ENCODE measurements at places on chromosomes 5 and 9.
A peak's percentile ranks its signal among the peaks of the same experiment; 100 is the strongest.

- DNase-seq = no peak
These were observed 204.4 kb upstream of the IER5L start for GRCh38 chr9:129382281-129383018.

- DNase-seq = peak; percentile 57
These were observed 75.4 kb downstream of the NREP start for GRCh38 chr5:111681414-111682120.

GRCh38 chr9:137477778-137478612 is 18.9 kb upstream of the NSMF start:
- DNase-seq = no peak

DNA sequence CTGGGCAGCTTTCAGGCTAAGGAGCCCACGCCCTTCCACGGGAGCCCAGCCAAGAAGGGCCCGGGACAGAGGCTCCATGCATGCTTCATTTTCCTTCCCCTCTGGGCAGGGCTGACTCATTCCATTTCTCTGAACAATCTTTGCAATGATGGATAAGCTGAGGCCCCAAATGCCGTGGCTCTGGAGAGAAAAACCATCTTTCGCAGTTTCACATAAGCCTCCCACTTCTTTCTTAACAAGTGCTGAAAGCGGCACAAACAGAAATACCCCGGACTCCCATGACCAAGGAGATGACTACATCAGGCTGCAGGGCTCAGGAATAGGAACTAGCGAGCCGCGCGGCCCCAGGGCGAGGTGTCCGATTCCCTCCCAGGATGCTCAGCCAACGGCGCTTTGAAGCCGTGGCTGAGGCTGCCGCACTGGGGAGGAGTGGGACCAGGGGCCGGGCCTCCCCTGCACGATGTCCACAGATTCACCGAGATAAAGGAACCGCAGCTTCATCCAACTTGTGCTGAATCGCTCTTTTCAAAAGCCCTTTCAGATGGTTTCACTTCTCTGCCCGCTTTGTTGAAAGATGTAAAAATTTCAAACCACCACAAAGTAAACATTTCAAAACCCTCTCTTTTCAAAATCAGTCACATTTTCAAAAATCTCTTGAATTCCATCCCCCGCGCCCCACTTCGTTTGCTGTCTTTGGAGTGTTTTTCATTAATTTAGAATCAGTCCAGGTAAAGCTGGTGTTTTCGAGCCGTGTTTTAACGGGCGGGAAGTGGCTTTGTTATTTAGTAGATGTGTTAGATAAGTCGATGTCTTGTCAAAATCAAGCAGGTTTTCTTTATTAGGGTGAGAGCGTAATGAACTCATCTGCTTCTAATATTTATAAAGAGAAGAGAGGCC is 96.5 kb upstream of the LMX1B start:
- DNase-seq = peak; percentile 94

- peak; percentile 90 for DNase-seq
These were observed at the start of gene REEP5 for GRCh38 chr5:112921833-112922817. REEP5 (minus strand) TSS chr5:112922227; CDS start chr5:112922190, 37 bp downstream.

DNA sequence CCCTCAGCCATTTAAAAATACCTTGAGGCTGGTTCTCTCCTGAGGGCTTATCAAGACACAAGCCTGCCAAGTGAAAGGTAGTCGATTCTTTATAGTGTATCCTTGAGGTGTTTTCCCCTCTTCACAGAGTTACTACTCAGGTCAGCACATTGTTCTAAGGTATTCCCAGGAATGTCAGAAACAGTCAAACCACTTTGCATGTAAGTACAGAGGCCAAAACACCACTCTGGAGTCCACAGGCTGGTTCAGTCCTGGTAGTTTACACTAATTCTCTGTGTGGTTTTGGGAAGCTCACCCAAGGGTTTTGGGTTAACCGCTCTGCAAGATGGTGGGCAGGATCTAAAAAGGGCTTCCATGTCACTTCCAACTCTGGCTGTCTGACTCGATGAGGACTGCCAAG is 162.3 kb upstream of the PPP2R2B start:
- no peak for DNase-seq

DNA sequence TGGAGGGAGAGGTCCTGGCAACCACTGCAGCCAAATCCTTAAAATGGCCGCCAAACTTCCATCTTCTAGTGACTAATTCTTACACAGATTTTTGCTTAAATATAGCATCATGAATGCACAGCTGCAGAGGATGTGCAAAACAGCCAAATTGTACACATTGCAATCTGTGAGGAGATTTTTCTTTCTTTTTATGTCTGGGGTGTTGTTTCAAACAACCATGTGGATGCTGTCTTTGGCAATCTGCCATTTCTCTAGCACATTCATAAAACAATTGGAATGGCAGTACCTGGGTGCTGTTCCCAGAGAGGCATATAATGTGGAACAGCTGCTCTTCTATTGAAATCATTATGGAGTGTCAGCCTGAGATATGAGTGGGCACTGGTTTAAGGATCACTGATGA is 1082.9 kb upstream of the SEMA6A start:
- no peak for DNase-seq

DNA sequence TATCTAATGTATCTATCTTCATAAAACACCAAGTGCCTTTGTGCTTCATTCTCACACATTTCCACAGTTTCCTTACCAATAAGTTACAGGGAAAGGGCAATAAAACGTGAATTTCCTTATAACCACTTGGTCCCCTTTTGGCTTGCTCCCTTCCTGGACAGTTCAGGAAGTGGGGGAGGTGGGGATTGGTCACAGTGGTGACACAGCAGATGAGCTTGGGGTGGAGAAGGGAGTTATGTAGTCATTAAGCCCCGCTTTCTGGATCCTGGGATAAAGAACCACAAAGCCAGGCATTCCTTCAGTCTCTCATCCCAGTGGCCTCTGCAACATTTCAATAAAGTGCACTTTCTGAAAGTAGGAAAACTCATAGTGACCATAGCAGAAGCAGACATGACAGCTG is 47.1 kb upstream of the FYB1 start:
- DNase-seq = peak; percentile 62

DNA sequence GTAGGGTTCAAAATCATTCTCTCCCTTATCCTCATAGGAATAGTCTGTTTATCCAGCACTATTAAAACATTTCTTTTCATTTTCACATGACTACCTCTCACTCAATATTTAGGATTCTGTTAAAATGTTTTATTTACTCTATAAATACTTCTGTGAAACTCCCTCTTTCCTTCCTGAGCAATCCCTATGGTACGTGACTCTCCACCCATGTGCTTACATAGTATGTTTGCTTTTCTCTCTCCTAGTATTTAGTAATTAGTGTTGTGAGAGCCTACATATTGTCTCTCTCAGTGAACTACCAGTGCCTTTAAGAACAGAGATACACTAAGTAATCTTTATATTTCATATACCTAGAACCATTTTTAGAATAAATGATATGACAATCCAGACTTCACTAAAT is 46.0 kb downstream of the PTPRD start:
- DNase-seq = no peak

- peak; percentile 95 for DNase-seq
These were observed 41.4 kb upstream of the TIFAB start for GRCh38 chr5:135493406-135494180.

DNA sequence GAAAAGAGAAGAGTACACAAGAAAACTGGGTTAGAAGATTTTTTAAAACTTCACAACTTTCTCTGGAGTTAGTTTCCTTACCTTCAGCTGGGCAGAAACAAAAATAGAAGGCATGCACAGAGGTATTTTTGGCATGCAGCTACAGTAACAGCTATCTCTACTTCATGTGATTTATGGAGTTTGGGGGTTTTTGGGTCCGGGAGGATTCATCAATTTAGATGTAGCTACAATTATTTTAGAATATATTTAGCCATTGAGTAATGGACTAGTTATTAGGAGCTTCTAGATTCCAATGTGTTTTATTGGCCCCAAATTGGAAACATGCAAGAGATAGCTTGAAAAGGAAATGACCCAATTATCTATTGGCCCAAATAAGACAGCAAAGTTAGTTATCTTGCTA is 91.6 kb upstream of the TNFAIP8 start:
- no peak for DNase-seq

DNA sequence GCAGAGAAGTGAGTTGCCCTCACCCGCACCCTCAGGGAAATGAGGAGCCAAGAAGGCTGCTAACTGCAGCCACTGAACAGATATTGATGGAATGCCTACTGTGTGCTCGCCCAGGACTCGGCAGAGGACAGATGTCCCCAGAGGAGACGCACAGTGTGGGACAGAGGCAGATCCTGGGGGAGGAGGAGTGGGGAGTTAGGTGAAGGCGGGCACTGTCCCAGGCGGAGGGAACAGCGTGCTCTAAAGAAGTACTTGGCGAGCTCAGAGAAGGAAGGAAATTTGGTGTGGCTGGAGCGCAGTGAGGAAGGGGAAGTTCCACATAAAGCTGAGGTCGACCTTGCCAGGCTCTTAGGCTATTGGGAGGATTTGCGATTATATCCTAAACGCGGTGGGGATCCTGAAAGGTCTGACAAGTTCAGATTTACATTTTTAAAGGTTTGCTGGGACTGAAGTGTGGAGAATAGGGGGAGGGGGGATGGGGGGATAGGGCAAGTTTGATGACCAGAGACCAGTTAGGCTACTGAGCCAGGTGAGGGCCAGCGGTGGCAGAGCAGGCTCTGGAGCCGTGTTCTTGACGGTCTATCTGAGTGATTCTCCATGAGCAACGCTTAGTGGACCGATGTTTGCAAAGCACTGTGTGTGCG is 23.6 kb upstream of the CERCAM start:
- DNase-seq = peak; percentile 34

GRCh38 chr5:74853256-74853655 is 12.9 kb downstream of the FAM169A start:
- no peak for DNase-seq

DNA sequence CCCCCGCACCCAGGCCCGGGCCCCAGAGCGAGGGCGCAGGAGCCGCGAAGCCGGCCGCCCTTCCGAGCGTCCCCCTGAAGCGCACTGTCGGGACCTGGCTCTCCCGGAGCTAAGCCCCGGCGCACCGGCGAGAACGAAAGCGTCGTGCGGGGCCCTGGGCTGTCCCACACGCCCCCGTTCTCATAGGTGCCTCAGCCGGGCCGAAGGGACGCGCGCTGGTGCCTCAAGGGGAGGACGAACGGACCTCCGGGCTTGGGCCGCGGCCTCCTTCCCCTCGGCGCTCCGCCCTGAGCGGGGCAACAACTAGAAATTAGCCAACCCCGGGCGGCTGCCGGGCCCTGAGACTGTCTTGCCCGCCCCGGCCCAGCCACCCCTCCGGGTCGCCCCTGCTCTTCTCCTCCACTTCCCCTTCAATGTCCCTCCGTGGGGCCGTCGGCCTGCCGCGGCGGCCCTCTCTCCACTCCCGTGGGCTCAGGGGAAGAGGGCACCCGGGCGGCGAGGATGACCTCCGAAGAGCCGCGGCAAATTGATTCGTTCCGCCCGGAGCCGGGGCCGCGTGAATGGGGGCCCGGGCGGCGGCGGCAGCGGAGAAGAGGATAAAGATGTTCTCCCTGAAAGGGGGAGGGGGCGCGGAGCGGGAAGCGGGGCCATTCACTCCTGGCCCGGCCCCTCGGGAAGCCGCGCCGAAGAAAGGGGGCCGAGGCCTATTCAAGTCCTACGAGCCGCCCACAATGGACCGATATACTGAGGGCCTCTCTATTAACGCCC is 3.5 kb upstream of the PRDM12 start:
- peak; percentile 30 for DNase-seq

DNA sequence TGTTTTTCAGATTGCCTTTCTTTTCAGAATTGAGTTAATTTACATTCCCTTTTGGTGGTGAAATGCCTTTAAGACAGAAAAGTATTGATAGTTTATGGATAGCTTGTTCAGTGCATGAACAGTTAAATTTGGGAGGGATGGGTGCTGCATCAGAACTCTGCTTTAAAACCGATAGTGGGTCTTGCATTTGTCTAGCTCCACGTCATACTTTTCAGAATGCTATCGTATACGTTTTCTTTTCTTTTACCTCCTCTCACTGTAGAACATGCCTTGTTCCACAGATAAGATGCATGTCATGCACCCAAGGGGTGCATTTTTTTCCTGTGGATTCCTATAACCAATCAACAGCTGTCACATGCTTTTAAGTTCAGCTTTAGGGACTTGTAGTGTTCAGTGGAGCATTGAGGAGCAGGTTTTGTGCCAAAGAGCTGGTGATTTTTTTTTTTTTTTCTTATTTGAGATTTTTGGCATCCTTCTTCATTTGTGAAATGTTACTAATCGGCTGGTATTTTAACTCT is 2.3 kb downstream of the SLC44A1 start:
- peak; percentile 52 for DNase-seq

DNA sequence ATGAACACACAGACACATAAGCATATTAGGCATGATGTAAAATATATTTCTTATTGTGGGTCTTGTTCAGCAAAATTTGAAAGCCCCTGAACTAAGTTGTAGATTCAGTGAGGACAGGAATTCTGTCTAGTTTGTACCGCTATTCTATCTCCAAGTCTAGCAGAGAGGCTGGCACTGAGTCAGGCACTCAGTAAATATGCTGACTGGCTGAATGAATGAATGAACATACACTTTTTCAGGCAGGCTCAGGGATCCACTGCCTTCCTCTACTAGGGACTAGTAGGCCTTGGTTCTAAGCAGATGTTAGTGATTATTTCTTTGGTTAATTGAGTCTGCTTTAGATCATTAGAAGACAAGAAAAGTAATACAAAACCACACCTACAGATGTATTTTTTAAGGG is 157.5 kb downstream of the ZSWIM6 start:
- DNase-seq = no peak

- DNase-seq = no peak
These were observed 64.2 kb upstream of the SPTLC1 start for GRCh38 chr9:92179286-92180001.

GRCh38 chr9:68759981-68760673 is 55.1 kb downstream of the PIP5K1B start:
- DNase-seq = no peak

DNA sequence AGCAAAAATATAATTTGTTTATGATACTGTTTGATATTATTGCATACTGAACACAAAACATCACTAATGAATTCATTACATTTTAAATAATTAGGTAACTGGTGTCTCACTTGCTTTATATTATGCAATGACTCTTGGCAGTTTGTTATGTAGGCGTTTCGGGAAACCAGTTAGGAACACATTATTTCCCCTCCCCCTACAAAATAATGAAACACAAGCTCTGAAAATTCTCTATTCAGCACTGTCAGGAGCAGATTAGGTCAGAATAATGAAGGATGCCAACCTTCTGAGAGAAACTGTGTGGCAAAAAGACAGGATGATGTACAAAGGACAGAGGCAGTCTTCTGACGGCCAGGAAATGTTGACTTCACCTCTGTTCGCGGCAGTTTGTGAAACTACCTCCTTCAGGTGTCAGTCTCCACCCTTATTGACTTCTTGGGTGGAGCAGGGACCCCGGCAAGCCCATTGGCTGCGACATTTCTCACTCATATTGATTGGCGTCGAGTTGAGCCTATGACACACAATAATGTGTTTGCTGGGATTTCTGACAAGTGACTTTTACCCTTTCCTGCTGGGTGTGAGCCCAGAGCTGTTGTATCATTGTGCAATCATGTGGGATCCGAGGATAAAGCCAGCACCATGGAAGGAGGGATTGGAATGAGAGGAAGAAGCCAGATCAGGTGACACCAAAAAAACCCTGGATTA is 33.9 kb downstream of the SH3PXD2B start:
- DNase-seq = peak; percentile 93

- DNase-seq = peak; percentile 97
These were observed 260.3 kb upstream of the KLF4 start for GRCh38 chr9:107749787-107750444.

Measured in GM23248 (cell line).